CD4-positive, alpha-beta memory T cell (primary cell): ENCODE measurements at places on chromosomes 5 and 9.

DNA sequence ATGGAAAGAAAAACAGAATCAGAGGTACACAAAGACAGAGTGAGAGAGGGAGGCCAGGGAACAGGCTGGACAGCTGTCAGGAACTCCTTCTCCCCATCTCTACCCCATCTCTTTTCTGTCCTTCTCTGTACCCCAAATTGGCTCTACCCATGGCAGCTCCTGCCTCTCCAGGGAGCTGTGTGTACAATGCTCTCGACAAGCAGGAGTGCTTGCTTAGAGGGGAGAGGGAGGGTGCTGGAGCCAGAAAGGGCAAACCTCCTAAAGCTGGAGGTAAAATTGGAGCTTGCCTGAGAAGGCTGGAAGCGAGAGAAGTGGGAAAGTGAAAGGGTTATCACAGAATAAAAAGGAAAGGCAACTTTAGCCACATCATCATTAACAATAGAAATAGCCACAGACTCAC, 6.4 kb downstream of the TPM2 start:
- no peak for DNase-seq

DNA sequence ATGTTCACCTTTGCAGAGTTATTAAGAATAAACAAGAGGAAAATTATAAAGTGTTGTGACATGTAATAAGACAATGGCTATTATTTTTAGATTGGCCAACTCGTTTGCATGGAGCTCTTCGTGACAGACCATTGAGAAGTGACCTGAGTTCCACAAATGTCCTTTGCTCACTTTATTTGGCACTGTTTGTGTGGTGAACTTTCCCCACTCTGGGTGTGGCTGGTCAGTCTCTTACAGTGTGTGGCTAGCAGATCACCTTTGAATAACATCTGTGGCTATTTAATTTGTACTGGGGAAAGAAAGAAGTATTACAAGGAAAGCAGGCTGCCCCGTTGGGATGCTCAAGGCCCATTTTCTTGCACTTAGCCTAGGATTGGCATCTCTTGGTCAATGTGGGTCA, 274.1 kb upstream of the WWC1 start:
- no peak for DNase-seq

- DNase-seq = no peak
These were observed 85.9 kb downstream of the OSMR start for GRCh38 chr5:38931731-38932130.

- no peak for DNase-seq
These were observed 38.6 kb downstream of the RANBP6 start for GRCh38 chr9:5976674-5977397.

- no peak for DNase-seq
These were observed 72.7 kb downstream of the LURAP1L start for GRCh38 chr9:12847561-12847960.

- no peak for DNase-seq
These were observed 813.8 kb upstream of the DMAC1 start for GRCh38 chr9:8613346-8613825.

DNA sequence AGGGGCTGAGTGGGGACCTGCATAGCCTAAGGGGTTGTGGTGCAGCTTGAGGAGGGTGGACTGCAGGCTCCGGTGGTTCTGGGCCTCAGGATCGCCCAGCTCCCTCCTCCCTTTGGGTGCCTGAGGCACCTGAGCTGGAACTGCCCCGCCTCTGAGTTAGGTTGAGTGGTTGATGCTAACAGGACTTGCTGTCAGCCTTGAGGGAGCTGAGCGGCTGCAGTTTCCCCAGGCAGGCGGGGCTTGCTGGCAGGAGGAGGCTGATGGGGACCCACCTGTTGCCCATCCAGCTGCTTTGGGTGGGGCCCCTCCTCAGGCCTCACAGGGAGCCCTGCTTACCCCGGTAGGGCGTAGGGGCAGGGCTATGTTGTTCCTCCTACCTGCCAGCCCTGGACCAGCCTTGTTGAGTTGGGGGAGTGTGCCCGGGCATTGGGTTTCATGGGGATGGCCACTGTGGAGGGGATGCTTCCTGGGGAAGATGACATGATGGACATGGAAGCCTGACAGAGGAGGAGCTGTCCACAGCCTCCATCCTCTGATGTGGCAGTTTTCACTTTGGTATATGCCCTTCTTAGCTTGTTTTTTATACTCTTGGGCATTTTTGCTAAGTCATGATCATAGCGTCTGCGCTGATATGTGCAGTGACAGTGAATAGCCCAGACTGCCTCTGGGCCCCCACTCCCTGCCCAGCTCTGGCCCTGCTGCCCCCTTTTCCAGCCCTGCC, 14.3 kb downstream of the WNK2 start:
- no peak for DNase-seq

DNA sequence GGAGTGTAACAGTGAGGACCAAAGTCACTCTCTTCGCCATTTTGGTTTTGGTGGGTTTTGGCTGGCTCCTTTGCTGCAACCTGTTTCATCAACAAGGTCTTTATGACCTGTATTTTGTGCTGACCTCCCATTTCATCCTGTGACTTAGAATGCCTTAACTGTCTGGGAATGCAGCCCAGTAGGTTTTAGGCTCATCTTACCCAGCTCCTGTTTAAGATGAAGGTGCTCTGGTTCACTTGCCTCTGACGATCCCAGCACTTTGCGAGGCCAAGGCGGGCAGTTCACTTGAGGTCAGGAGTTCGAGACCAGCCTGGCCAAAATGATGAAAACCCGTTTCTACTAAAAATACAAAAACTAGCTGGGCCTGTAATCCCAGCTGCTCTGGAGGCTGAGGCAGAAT, 1.8 kb upstream of the CKS2 start:
- no peak for DNase-seq

- no peak for DNase-seq
These were observed 1.5 kb downstream of the PCSK1 start for GRCh38 chr5:96431376-96432187.

DNA sequence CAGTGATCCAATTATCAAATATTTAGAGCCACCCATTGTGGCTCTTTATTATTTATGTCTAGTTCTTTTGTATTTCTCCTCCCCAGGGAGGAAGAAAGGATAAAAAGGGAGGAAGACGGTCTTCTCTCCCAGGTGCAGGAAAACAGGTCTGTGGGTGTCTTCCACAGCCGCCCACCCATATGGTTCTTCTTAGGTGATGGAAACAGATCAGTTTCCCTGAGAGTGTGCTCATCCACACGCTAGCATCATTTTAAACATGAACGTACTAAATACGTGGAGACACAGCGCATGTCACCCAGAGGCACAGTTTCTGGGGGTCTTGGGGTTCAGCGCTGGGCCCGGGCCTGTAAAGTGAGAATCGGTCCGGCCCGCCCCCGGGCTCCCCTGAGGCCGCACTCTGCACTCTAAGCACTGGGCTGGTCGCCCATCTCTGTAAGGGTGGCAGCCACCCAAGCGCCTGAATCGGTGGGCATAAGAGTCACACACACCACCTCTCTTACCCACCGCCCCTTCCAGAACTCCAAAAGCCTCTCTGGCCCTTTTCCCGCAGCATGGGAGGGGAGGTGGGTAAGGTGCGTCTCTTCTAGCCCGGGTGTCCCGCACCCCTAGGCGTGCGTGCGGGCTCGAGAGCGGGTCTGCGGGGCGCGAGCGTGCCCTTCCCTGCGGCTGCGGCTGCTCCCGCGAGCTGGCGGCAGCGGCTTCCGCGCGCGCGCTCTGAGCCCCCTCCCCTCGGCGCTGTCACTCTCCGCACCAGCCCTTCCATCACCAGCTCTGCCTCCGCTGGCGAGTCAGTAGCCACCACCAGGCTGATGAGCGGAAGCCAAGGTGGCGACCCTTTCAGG, 1.3 kb downstream of the PTCH1 start:
- DNase-seq = peak; percentile 30

GRCh38 chr9:133845440-133845839, 107.3 kb upstream of the SARDH start:
- DNase-seq = no peak

DNA sequence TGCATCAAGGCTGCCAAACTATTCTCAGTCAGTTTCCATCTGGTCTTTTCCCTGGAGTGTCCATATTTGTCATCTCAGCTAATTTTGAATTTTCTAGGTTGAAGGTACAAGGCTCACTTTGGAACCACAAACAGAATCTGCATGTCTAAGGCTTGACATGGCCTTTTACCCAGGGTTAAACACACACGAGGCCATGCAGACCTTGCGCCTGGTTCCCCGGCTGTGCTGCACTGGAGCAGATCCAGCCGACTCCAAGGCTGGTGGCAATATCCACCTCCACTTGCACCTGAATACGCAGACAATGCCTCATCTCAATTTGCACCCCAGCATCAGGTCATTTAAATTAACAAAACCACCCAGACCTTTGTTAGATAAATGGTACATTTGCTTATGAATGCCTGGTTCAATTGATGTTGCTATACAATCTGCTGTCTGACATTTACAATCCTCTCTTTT, 276.2 kb downstream of the HSPA4 start:
- DNase-seq = no peak

- DNase-seq = no peak
These were observed 20.6 kb downstream of the NOTCH1 start for GRCh38 chr9:136525207-136525606.

- DNase-seq = no peak
These were observed 27.9 kb upstream of the FBXL7 start for GRCh38 chr5:15472116-15472515.

- no peak for DNase-seq
These were observed 441.5 kb upstream of the CDH9 start for GRCh38 chr5:27479859-27480258.

- DNase-seq = no peak
These were observed 49.9 kb upstream of the GAS1 start for GRCh38 chr9:86997156-86997555.

DNA sequence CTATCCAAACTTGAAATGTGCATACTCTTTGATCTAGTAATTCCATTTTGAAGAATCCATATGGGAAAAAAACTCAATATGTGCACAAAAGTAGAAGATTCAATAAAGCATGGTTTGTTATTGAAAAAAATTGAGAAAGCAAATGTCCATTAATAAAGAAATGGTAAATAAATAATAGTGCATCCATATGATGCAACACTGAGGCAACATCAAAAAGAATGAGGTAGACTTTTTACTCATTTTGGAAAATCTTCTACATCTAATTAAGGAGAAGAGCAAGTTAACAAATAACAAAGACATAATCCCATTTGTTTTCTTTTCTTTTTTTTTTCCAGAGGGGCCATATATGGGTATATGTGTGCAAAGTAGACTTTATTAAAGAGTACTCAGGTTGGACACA, 52.5 kb upstream of the FST start:
- no peak for DNase-seq

DNA sequence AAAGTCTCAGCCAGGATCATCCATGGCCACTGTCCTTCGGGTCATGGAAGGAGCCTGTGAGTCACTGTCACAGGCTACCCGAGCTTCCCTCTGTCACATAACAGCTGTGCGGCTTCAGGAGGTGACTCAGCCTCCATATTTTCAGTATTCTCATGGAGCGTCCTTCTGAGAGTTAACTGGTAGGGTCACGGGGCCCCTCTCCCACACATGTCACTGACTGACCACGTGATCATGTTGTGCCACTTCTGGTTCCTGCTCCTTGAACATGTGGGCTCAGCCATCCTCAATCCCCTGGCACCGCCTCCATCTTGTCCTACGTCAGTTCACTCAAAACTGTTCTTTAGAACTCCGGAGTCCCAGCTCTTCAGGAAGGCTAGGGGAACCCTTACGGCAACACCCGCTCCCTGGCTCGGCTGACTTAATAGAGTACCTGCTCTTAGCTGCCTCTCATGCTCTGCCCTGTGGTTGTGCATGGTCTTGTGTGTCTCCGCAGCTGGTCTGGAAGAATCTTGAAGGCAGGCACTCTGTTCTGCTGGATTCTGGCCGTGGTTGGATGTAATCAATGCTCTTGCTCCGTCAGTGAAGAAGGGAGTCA, 182.8 kb downstream of the ICE1 start:
- no peak for DNase-seq

GRCh38 chr5:110477911-110478310, 248.6 kb downstream of the TMEM232 start:
- DNase-seq = no peak

DNA sequence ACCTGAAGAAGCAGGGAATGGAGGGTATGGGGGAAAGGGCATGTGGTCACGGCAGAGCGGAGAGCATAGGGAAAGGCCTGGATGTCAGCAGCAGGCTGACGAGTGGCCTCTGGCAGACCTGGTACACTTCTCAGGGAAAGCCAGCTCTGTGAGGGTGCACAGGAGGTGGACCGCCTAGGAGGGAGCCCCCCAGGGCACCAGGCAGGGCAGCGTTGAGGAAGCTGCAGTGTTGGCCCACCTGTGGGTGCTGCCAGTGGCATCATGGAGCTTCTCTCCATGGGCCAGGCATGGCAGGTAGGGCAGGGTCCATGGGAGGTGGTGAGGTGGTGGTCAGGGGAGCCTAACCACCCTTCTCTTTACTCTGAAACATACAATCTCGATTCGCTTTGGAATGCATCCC, 143.0 kb upstream of the PITX1 start:
- DNase-seq = no peak

DNA sequence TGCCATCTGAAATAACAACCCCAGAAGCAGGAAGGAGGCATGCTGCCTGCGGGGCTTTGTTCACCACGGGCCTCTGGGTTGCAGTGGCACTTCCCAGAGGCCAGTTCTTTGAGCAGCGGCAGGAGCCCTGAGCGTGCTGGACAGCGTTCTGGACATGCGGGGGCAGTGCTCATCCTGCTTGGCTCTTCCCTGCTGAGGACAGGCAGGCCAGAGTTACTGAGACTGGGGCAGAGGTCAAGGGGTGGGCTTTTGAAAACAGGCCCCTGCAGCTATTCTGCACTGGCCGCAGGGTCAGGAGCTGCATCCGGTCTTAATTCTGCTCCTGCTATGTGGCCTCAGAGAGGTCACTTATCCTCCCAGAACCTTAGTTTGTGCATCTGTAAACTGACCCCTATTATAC, 258.6 kb downstream of the FSTL4 start:
- no peak for DNase-seq

GRCh38 chr5:26700759-26701384, 337.5 kb downstream of the CDH9 start:
- no peak for DNase-seq

DNA sequence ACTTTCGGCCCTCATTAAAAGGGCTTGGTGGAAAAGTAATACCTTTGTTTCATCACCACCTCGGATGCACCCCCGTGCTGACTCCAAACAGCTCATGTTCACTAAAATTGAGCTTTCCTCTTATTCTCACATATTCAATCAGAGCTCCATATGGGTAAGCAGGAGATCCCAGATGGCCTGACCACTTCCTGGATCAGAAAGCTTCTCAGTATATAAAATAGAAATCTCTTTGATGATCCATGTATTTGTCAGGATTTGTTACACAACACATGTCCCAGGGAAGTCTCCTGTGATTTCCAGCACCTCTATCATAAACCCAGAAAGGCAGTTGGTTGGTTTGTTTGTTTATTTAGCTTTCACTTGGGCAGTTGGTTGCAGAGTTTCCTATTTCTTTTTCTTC, 402.0 kb downstream of the MLLT3 start:
- DNase-seq = no peak
